Thoracic aorta (tissue), 2 donors: ENCODE measurements at places on chromosomes 3 and 15. TPM values are rescaled to one million over a fixed set of nuclear protein-coding genes. Genes with fewer than 3 reads are reported as not detected.

The MKRN2OS gene
- not detected for total RNA-seq

The PIGX gene
- 23.4 TPM for total RNA-seq

The CCR8 gene
- not detected for total RNA-seq

The ZNF80 gene
- total RNA-seq, result not detected

- peak; percentile 47 for DNase-seq
Observed at GRCh38 chr3:146160964-146161662, at the start of gene PLOD2. PLOD2 (minus strand) TSS chr3:146161184; CDS start chr3:146160989, 195 bp downstream.

GRCh38 chr3:51478630-51479029 lies 21.2 kb downstream of the DCAF1 start:
- DNase-seq, result no peak

DNA sequence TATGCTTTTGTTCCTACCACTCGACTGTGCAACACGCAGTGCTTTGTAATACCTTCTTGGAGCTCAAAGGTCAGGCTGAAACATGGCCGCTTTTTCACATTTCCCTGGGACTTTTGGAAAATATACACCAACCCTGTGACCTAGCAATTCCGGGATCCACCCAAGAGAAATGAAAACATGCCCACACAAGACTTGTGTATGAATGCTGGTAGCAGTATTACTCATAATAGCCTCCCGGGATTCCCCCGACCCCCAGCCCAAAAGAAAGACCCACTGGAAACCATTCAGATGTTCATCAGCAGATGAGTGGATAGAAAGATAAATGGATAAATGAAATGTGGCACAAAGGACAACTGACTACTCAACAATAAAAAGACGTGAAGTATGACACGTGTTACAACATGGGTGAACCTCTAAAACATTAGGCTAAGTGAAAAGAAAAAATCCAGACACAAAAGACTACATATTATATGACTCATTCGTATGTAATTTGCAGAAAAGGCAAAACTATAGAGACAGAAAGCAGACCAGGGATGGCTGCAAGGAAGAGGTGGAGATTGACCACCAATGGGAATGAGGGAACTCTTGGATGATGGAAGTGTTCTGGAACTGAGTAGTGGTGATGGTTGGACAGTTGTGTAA lies 104.1 kb downstream of the PGPEP1L start:
- no peak for DNase-seq

DNA sequence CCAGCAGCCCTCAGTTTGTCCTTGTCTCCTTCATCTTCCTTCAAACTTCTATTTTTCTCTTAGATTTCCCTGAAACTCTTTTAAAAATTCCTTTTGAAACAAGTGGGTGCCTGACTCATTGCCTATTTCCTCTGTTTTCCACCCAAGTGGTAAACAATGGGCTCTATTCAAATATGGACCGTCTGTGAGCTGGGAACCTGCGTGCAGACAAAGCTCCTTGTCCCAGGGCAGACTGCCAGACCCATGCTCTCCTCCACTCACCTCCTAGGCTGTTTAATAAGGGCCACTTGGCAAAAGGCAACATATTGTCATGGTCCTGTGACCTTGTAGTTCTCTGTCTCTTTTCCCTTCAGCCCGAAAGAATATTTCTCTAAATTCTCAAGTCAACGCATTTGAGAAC lies 332.7 kb upstream of the THBS1 start:
- no peak for DNase-seq
